ENCODE measurements at places on chromosomes 1 and 21. TPM values are rescaled to one million over a fixed set of nuclear protein-coding genes. Genes with fewer than 3 reads are reported as not detected.
A peak's percentile ranks its signal among the peaks of the same experiment; 100 is the strongest.

DNA sequence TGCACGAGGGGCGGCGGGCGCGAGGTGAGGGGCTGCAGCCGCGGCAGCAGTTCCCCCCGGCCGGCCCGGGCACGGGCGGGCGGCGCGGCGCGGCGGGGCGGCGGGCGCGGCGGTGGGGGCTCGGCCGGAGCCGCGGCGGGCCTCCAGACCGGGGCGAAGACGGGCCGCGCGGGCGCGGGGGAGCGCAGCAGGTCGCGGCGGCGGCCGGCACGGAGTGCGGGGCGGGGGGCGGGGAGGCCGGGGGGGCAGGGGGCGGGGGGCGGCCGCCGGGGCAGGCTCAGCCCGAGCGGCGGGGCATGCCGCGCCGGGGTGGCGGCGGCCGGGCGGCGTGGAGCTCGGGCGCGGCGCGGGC is 311 bp downstream of the IRF2BP2 start:
- no peak overlapping the region for H3K27ac ChIP-seq
- peaks cover 50% of the 10 kb centered on the region for H3K4me1 ChIP-seq
- peaks cover 35% of the 10 kb centered on the region for H3K36me3 ChIP-seq
- H3K27me3 ChIP-seq: no peaks in the 10 kb centered on the region
- DNase-seq: no peak
- H3K4me3 ChIP-seq: peak overlapping the region; percentile 93

GRCh38 chr1:183270541-183271141 is 84.6 kb downstream of the LAMC2 start:
- no peaks in the 10 kb centered on the region for H3K36me3 ChIP-seq
- no peaks in the 10 kb centered on the region for H3K27me3 ChIP-seq
- H3K4me1 ChIP-seq: peaks cover 13% of the 10 kb centered on the region
- no peak overlapping the region for H3K27ac ChIP-seq

DNA sequence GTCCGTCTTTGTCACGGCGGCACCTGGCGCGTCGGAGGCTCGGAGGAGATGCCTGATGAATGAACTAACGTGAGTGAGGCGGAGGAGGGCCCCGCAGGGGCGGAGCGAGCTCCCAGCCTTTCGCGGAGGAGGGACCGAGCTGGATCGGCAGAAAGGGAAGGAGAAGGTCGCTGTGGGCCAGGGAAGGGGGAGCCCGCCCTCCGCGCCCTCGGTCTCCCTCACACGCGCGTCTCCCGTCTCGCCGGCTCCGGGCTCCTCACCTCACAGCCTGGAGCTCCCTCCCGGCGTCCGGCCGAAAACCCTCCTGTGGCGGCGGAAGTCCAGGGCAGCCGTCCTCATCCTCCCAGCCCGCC is 519 bp downstream of the ZNF496 start:
- H3K4me1 ChIP-seq: peaks cover 47% of the 10 kb centered on the region
- H3K27me3 ChIP-seq: no peaks in the 10 kb centered on the region
- peak overlapping the region; percentile 97 for H3K27ac ChIP-seq

GRCh38 chr1:239735111-239735510 is 348.7 kb downstream of the CHRM3 start:
- no peak overlapping the region for H3K27ac ChIP-seq
- H3K4me3 ChIP-seq: no peak overlapping the region
- H3K27me3 ChIP-seq: peaks cover 2% of the 10 kb centered on the region
- DNase-seq: no peak
- H3K4me1 ChIP-seq: no peaks in the 10 kb centered on the region

- no peak overlapping the region for H3K4me3 ChIP-seq
- DNase-seq: no peak
- no peaks in the 10 kb centered on the region for H3K27me3 ChIP-seq
- H3K36me3 ChIP-seq: no peaks in the 10 kb centered on the region
Observed at GRCh38 chr1:74613894-74614293, 59.7 kb downstream of the ERICH3 start.

DNA sequence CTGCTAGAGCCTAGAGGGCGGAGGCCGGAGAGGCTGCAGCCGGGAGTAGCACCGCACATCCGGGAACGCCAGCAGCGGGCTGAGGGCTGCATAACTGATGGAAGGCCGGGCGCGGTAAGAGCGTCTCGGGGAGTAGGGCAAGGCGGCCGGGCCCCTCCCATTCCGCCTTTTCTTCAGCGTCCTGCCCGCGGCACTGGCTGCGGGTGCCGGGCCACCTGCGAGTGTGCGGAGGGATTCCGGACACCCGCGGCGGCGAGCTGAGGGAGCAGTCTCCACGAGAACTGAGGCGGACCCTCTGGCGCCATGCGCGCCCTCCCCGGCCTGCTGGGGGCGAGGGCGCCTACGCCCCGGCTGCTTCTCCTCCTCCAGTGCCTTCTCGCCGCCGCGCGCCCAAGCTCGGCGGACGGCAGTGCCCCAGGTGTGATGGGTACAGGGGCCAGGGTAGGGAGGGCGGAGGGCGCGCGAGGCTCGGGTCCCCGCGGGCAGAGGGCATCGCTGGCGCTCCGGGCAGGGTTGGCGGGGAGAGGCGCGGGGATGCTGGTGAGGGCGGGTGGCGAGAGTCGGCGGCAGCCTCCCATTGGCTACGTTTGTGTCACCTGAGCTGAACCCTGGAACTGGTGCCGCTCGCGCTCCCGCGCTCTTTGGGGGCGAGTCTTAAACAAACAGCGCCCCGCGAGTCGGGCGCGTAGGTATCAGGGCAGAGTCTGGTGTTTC is 334.4 kb downstream of the SRGAP2C start:
- H3K4me1 ChIP-seq: peaks cover 23% of the 10 kb centered on the region
- H3K27me3 ChIP-seq: no peaks in the 10 kb centered on the region
- no peaks in the 10 kb centered on the region for H3K36me3 ChIP-seq
- peak overlapping the region; percentile 95 for H3K27ac ChIP-seq
- DNase-seq: peak; percentile 49

DNA sequence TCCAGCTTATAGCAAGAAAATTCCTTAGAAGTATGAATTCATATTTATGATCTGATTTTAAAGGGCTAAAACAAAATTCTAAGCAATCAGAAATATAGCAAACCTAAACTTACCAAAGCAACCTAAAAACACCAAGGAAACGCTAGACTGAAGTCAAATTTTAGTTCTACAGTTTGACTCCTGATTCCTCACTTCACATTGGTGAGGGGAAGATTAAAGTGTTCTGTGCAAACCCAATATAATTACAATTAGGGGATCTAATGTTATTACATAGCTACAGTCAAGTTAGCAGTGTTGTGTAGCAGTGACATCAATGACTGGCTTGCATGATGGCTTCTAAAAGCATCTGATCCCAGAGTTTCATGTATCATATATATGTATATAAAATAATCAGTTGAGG is 11.6 kb downstream of the HNRNPU start:
- peaks cover 50% of the 10 kb centered on the region for H3K36me3 ChIP-seq
- DNase-seq: no peak
- peaks cover 12% of the 10 kb centered on the region for H3K4me1 ChIP-seq
- no peak overlapping the region for H3K4me3 ChIP-seq
- H3K27me3 ChIP-seq: no peaks in the 10 kb centered on the region

- peak overlapping the region; percentile 91 for H3K4me3 ChIP-seq
- no peak for DNase-seq
- H3K27me3 ChIP-seq: no peaks in the 10 kb centered on the region
- H3K4me1 ChIP-seq: peaks cover 56% of the 10 kb centered on the region
Observed at GRCh38 chr1:202011994-202012393, 1.6 kb downstream of the ELF3 start.

GRCh38 chr1:10615332-10615731 is 140.6 kb downstream of the PEX14 start:
- H3K27me3 ChIP-seq: no peaks in the 10 kb centered on the region
- H3K4me1 ChIP-seq: no peaks in the 10 kb centered on the region
- peaks cover 1% of the 10 kb centered on the region for H3K36me3 ChIP-seq
- no peak for DNase-seq

- peaks cover 29% of the 10 kb centered on the region for H3K36me3 ChIP-seq
- H3K4me3 ChIP-seq: no peak overlapping the region
- no peak for DNase-seq
- H3K4me1 ChIP-seq: peaks cover 5% of the 10 kb centered on the region
- no peak overlapping the region for H3K27ac ChIP-seq
Observed at GRCh38 chr21:17782051-17782450, 37.1 kb downstream of the C21orf91 start.

The IPO9 gene
- 94.9 TPM for total RNA-seq

The PCBP3 gene
- 4.3 TPM for total RNA-seq

The ATP1A2 gene
- total RNA-seq: 0.11 TPM

The GPR3 gene
- 1.1 TPM for total RNA-seq

The KCNJ15 gene
- 2.2 TPM for total RNA-seq

The MROH9 gene
- not detected for total RNA-seq

The SLC30A2 gene
- 0.13 TPM for total RNA-seq

The ATPAF1 gene
- 52.7 TPM for total RNA-seq

The LCE2B gene
- total RNA-seq: not detected

The DAB1 gene
- total RNA-seq: 4.8 TPM

All from progenitor cell of endocrine pancreas (in vitro differentiated cells).